ENCODE measurements at places on chromosomes 1 and 21.

GRCh38 chr21:45622416-45623097, 21.0 kb upstream of the PCBP3 start:
- no peak for DNase-seq

GRCh38 chr1:156200044-156200443, 6.1 kb downstream of the SLC25A44 start:
- no peak for DNase-seq

DNA sequence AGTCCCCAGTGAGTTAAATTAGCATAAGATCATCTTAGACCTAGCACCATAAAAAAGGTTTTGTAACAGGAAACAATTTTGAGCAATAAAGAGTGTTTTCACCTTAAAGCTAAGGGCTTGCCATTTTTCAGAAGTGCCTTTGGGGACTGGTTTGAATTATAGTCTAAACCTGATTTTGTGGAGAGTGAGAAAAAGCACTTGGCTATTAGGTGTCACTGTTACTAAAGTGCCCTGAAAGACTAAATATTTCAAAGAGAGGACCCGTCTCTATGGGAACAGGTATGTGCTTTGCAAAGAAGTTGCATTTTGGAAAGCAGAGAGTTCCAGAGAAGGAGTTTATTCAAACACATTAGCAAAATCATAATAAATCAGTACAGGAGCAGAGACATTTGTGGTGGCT, 9.1 kb downstream of the NTNG1 start:
- DNase-seq, result no peak

DNA sequence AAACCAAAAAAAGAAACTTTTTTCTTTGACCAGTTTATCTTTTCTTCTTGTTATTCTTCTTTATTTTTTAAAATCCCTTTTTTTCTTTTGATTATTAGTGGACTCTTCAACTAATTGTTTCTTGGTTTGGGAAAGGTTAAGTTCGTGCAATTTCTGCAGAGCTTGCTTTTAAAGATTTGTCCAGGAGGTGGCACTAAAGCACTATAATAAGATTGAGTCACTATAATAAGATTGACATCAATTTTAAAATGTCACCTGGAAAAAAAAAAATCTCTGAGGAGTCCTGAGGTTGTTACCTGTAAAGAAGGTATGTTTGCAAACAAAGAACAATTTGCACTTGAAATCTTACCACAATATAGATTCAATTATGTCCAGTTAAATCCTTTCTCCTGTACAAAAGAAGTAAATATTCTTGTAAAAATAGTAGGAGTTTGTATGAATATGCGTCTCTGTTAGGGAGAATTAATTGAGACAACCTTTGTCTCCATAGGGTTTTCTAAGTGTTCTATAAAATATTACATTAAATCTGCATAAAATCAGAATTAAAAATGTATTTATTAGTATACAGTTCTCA, 166.7 kb downstream of the ADGRL4 start:
- no peak for DNase-seq

- DNase-seq, result no peak
Observed at GRCh38 chr1:16326833-16327404, 25.4 kb downstream of the FBXO42 start.

DNA sequence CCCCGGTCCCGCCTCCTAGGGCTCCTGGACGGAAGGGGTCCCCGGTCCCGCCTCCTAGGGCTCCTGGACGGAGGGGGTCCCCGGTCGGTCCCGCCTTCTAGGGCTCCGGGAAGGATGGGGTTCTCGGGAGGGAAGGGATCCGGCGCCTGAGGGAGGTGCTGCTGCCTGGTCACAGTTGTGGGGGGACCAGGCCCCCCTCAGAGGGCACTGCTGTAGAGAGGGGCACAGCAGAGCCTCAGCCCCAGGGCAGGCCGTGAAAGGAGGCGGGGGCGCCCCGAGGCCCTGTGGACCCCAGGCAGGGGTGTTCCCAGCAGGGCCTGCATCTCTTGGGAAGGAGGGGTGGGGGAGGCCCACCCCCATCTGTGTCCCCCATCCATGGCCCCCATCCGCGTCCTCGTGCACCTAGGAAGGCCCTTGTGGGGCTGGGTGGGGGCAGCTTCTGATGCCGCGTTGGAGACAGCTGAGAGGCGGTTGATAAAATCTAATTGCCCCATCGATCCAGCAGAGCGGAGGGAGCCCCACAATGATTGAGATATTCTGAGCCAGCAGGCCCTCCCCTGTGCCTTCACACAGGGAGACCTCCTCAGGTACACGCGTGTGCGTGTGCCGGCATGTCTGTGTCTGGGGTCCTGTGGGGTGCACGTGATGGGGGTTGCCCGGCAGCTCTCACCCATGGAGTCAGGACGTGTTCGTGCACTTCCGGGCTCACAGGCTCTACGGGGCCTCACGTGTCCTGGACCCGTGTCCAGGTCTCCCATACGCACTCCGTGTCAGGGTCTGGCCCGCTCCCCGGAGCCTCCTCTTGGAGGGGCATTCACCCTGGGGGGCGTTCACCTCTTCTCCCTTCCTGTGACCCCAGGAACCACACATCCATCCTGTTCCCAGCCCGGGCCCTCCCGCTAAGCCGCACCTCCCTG, 12.9 kb downstream of the SAMD11 start:
- DNase-seq, result no peak

DNA sequence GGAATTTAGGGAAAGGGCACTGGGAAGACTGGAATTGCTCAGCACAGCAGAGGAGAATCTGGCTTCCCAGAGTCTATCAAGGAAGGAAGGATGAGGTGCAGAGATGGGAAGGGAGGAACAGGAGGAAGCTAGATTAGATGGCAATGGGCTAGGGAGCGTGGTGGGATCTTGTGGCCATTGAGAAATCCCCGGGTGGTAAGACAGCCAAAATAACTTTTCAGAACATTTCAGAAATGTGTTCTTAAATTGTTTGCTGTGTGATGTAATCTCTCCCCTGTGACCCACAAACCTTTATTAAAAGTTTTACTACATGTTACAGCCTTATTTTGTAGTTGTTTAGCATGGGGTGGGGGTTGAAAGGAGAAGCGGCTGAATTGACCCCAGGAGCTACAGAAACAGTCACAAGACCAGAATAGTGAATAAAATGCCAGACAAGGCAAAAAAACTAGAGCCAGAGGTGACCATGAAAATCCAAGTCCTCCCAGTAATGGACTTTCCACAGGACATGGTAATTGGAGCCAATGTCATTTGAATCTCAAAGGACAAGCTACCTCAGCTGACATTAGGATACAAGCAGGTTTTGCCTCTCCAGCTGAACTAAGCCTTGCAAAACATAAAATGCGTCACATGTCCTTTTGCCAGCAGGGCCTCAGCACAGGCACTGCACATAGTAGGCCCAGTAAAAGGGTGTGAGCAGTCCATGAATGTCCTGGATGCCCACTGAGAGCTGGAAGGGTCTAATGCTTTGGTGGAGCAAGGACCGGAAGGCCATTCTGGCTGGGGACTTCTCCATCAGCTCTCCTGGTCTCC, 980 bp upstream of the AHCYL1 start:
- DNase-seq, result no peak

- DNase-seq, result no peak
Observed at GRCh38 chr1:1754051-1754815, 24.0 kb downstream of the NADK start.

GRCh38 chr1:83694449-83694848, 304.5 kb downstream of the TTLL7 start:
- DNase-seq, result no peak

DNA sequence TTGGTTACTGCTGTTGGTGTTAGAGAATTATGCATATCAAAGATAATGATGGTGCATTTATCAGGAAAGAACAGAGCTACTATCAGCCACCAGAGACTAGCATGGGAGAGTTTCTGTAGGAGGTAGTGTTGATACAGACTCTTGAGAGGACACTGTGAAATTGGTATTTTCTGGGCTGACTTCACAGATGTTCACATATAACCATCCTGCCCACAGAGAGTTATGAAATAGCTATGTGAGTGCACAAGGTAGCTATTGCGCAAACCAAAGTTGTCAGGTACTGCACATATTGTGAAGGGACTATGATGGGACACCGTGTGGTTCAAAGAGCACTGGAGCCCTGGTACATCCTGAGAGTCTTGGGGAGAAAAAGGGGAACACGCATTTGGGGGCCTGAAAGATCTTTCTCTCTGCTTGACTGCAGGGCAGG, 1.4 kb upstream of the TLCD4 start:
- DNase-seq, result no peak

GRCh38 chr1:178941849-178942248, 71.0 kb upstream of the ANGPTL1 start:
- DNase-seq, result no peak

GRCh38 chr1:182207300-182207699, 145.8 kb upstream of the ZNF648 start:
- DNase-seq, result no peak

DNA sequence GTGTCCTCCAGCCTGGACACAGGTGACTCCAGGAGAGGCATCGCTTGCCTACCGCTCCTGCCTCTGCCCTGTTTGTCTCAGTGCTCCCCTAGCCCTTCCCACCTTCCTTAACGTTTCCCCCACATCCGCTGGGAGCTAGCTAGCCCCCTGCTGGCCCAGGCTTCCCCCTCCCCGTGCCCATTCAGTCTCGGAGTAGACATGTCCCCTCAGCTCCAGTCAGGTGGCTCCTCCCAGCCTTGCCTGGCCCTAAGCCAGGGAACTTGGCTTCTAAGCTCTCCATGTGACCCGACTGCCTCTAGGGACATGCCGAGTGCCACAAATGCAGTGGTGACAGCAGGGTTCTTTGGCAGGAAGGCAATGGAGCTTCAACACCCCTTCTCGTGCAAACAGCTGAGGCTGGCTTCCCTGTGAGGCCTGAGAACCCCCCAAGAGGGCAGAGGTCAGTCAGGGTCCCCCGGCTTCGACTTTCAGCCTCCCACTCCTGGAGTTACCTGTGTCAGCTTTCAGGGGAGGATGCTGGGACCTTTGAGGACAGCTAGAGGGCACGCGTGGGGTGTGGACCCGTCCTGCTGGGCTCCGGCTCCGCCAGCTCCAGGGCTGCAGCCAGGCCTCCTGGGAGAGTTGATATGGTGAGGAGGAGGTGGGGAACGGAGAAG, 16.2 kb downstream of the DRAXIN start:
- no peak for DNase-seq

DNA sequence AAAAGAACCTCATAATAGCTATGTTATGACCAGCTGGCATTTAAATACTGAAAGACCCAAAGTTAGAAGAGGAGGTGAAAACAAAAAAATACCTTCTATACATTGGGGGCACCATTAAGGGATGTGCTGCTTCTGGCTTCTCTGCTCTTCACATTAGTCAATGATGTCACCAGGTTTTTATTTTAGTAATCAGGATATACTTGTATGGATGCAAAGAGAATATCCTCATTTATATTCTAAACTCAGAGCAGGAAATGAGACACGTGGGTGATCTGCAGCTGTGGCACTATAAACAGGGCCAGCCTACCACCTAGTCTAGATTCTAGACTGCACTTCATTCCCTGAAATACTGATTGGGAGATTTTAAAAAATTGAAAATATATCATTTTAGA, 51.2 kb downstream of the WLS start:
- no peak for DNase-seq

GRCh38 chr1:23020706-23021405, 1.6 kb downstream of the KDM1A start:
- no peak for DNase-seq

GRCh38 chr1:189351960-189352359, 1125.7 kb downstream of the BRINP3 start:
- DNase-seq, result no peak

DNA sequence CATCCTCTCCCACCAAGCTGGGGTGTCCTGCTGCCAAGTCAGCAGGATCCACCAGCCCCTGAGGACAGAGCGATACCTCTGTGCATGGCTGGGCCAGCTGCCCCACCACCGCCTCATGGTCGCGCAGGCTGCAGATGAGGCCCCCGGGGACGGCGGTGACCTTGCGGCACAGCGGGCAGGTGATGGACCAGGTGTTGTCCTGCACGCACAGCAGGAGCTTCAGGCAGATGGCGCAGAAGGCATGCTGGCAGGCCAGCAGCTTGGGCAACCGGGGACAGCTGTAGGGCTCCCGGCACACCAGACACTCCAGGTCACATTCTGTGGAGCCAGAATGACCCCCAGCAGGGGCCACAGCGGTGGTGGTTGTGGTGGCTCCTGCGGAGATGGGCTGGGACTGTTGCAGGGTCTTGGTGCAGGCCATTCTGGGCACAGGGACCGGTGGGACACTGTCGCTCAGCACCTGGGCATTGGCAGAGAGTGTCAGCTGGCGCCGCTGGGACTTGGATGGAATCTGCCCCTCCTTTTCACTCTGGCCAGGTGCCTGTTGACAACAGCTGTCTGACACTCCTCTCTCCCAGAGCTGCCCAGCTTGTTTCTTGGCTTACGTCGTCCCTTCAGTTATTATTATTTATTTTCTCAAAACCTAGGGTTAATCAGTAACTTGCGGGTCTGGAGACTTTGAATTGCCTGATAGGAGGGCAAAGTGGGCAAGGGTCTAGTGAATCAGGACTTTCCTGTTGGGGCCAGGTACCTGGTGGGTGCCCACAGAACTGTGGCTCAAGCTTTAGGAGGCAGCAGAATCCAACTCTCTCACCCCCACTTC, at the start of gene RNF186:
Gene RNF186, minus strand, starts transcription at position 603 of the 823 bp plus-strand sequence. Its CDS starts 182 bp downstream, at position 421.
- DNase-seq, result no peak

All from esophagus squamous epithelium (tissue), 5 donors.